ENCODE measurements at places on chromosomes 3 and 15.

- no peak for DNase-seq
Measured at GRCh38 chr3:196660381-196661166, 21.1 kb downstream of the NRROS start.

- no peak for DNase-seq
Measured at GRCh38 chr3:187080799-187081450, 58.4 kb downstream of the RPL39L start.

GRCh38 chr3:183777016-183777618 lies 48.3 kb downstream of the MAP6D1 start:
- DNase-seq = no peak

DNA sequence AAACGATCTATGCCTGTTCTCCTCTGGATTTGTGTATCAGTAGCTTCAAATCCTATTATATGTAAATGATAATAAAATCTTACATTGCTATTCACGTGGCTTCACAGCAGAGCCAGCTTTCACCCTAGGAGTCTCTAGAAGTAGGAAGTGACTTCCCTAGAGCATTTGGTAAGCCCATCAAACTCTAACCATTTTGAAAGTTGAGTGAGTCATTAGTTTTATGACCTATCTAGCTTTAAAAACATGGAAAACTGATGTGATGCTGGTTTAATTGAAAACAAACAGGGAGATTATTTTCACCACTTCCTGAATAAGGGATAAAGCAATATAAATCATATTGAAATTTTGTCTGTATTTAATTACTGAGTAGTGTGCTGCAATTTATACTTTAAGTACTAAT lies 275.2 kb downstream of the EPHA6 start:
- no peak for DNase-seq

- DNase-seq = no peak
Measured at GRCh38 chr15:39345176-39345575, 235.7 kb upstream of the THBS1 start.

- DNase-seq = no peak
Measured at GRCh38 chr3:13013151-13013561, 60.1 kb downstream of the IQSEC1 start.

DNA sequence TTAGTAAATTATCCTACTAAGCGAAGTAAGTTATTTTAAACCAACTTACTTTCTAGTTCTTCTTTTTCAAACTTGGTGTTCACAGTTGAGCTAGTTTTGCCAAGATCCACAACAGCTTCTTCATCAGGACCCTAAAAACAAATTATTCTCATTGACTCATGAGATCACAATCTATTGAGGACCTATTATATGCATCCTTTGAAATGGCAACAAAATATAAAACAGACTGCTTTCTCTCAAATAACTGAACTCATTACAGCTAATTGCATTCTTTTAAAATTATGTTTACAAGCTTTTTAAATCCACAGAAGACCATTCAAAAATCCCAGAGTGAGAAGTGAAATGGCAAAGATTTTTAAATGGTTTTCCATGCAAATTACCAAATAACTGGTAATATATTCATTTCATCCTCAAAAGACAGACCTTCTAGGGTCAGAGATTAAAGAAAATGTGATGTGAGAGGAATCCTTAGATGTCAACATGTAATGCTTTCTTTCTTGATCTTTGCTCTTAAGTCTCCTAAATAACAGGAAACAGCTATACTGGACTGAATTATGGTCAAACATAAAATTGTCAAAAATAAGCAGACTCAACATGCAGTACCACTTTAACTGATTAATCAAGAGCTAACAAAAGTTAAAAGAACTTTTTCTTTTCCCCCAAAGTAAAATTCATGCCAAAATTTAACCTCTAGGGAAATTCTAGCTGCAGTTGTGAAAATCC lies 31.7 kb downstream of the SLC4A7 start:
- DNase-seq = no peak
